ENCODE measurements at places on chromosomes 6 and 20.
A peak's percentile ranks its signal among the peaks of the same experiment; 100 is the strongest.

GRCh38 chr6:98970469-98970868 lies 22.7 kb upstream of the FBXL4 start:
- DNase-seq: no peak

- no peak for DNase-seq
These were observed 15.1 kb upstream of the TMEM217 start for GRCh38 chr6:37272834-37273566.

- no peak for DNase-seq
These were observed 52.3 kb downstream of the SLC22A3 start for GRCh38 chr6:160400446-160400845.

- DNase-seq: no peak
These were observed 79.4 kb downstream of the CHMP4B start for GRCh38 chr20:33890557-33890956.

DNA sequence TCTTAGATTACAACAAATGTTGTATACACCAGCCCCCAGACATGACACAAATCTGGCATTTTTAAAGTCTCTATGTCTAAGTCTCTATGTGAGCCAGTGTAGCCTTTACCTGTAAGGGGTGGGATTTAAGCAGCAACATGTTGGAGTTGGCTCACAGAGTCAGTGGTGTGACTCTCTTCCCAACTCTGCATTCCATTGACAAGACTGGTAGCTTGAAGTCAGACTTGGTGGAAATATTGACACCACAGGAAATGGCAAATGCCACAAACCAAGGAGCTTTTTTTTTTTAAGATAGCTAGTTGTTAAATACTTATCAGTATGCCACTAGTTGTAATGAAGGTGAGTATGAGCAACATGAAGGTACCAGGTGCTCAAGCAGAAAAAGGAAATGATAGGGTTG lies 103.1 kb upstream of the SMLR1 start:
- DNase-seq: no peak

- peak; percentile 43 for DNase-seq
These were observed 138.4 kb upstream of the TNFAIP3 start for GRCh38 chr6:137728386-137729349.

- no peak for DNase-seq
These were observed 202.3 kb downstream of the ERMARD start for GRCh38 chr6:169953686-169954085.

- no peak for DNase-seq
These were observed 98.3 kb downstream of the MACROD2 start for GRCh38 chr20:14093652-14094051.

DNA sequence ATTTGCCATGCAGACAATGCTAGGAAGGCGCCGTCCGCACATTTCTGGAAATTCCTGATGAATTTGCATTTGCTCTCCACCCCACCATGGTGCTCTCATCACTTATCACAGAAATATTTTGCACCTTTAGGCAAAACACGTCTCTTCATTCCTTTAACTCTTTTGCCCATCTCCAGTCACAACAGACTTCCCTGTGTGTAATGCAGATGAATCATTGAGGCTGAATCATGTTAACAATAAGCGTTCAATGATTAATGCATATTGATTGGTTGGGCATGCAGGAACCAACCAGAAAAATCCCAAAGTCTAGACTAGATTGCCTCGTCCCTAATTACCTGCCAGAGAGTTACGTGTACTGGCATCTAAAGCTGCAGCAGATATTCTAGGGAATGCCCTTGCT lies 80.0 kb upstream of the ATXN1 start:
- no peak for DNase-seq

DNA sequence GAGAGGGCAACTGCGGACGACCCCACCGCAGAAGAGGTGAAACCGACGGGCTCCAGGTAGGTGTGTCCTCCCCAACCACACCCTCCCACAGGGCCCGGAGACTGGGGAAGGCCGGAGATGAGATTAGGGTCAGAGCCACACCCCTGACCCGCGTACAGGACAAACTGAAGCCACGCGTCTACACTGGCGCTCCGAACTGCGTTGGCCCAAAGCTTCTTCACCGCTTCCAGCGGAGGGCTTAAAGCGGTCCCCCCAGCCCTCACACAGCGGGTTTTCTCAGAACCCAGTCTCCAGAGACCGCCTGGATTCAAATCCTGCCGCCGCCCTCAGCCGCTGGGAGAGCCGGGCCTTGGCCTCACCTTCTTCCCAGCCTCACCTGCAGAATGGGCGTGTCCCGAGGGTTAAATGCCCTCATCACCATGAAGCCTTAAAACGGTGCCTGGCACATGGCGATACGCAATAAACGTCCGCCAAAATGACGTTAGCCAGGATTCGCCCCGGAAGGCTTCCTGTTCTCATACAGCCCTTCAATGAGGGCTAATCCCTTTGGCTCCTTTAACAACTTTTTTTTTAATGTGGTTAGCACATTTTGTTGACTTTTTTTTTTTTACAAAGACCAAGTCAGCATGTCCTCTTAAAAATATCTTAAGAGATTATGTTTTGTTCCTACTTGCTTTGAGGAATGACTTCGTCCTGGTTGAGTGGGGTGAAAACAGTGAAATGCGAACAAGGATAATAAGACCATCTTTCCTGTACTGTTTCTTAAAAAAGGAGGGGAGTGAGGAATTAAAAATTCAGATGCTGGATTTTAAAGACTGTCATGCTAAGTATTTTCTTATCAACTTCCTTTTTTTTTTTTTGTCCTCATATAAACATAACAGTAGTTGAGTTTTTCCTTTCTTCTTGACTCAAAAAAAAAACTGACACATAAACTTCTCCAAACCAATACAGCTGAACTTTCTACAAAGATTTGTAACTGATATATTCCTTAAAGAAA lies 15.1 kb upstream of the ZNF217 start:
- DNase-seq: peak; percentile 46

- no peak for DNase-seq
These were observed 59.2 kb downstream of the TENT5A start for GRCh38 chr6:81693266-81693665.

DNA sequence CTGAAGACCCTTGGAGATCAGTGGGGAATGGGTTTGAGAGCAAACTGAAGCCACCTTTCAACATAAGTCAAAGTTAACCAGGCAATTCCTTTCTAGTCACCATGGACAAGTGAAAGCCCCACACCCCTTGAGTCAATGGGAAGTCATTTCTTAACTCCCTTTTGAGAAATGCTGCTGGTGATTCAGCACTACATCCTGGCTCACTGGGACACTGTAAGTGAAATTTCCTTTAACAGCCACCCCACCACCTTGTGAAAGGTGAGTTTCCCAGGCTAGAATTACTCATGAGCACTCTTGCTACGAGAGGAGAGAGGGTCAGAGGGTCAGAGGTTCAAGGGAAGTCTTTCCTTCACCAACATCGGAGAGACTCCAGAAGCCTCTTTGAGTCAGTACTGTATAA lies 93.3 kb upstream of the MARCKS start:
- DNase-seq: peak; percentile 16

DNA sequence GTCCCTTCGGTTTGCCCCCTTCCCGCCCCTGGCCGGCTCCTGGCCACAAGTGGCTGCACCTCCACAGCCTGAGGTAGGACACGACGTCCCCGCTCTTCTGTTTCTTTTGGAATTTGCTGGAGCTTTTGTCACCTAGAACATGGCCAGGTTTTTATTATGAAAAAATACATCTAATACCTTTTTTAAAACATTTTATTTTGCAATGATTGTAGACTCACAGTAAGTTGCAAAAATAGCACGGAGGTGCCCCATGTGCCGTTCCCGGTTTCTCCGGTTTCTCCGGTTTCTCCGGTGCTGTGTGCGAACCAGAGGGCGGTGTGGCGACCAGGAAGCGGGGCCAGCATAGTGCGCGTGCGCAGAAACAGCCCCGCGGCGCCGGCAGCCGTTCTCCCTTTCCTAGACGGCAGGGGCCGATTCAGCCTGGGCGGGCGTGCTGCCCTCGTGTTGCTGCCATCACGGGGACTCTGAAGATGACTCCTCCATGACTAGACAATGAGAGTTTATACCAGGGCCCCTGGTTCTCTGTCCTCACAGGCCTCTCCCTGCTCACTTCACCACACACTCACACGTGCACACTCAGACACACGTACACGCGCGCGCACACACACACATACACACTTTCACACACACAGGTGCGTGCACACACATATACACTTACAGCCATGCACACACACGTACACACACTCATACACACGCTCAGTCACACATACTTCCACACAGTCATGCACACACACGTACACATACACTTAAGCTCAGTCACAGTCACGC lies 102.1 kb downstream of the TMEM242 start:
- peak; percentile 92 for DNase-seq

DNA sequence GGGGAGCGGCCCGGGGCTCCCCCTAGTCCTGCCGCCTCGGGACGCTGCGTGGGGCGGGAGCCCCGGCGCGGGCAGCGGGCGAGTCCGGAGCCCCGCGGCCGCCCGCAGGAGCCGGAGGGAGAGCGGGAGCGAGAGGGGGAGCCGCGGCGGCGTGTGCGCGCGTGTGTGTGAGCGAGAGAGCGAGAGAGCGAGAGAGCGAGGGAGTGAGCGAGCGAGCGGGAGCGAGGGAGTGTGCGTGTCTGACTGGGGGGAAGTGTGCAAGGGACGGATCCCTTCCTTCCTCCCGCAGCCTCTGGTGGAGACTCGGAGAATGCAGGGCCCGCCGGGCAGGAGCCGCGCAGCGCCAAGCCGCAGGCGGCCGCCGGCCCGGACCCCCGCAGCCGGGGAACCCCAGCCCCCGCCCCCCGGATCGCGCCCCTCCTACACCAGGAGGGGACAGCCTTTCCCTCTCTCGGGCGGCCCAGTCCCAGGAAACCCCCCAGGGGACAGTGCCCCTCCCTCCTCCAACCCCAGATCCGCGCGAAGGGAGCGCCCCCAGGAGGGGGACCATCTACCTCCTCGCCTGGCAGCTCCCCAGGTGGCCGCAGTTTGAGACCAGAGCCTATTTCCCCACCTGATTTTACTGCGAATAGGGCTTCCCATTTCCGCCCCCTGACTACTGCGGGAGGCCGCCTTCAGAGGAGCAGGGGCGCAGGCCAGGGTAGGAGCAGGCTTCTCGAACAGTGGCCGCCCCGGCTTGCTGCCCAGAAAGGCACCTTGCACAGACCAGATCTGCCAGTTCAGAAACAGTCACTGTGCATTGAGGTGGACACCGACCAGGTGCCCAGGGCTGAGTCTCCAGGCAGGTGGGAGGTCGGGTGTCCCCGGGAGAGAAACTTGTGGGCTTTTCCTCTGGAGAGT lies at the start of gene CDH22:
Gene CDH22 (minus strand): TSS at position 241 of the 900 bp plus-strand sequence. CDS start 57,204 bp downstream, outside the sequence.
- peak; percentile 68 for DNase-seq

DNA sequence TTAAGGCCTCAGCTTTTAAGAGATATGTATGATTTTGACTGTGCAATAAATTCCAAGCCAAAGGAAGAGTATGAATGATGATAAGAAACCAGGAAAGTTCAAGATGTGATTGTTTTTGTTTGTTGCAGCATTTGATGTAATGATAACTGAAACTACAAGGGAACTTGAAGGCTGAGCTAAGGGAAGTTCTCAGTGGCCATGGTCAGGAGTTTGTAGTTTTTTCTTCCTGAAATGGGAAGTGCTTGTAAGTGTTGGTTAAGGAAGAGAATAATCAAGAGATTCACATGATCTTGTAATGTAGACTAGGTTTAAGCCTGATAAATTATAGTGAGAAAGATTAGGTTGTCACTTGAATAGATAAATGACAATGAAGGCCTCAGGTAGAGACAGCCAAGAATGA lies 53.4 kb downstream of the PTCHD4 start:
- DNase-seq: no peak

DNA sequence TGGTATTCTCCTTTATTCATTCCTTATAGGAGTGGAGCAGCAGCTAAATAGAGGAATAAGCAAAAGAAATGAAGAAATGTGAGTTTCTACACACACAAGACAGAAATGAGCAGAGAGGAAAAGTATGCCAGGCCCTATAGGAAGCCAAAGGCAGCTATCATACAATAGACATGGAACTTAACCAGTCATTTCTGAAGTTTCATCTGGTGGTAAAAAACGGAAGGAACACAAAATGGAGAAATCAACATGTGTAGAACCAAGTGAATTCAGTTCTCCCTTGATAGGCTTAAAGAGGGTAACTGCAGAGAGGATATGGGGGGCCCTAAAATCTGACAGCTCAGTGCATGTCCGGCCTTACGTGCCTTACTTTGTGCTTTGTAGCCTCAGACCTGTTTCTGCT lies 44.6 kb downstream of the TSBP1 start:
- peak; percentile 32 for DNase-seq

GRCh38 chr6:122696853-122697252 lies 82.7 kb upstream of the FABP7 start:
- no peak for DNase-seq

DNA sequence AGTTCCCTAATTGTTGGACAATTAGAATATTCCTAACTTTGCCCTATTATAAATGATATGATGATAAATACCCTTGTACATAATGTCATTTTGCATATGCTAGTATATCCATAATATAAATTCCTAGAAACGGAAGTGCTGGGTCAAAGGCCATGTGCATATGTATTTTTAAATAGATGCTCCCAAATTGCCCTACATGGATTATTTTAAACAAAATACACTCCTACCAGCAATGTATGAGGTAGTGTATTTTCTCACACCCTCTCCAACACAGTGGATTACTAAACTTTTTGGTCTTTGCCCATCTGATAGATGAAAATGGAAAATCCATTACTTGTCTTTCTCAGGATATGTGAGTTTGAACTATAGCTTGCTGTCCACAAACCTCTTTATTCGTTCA lies 385.1 kb upstream of the JARID2 start:
- DNase-seq: no peak

GRCh38 chr6:131281471-131282270 lies 146.4 kb downstream of the AKAP7 start:
- peak; percentile 51 for DNase-seq

DNA sequence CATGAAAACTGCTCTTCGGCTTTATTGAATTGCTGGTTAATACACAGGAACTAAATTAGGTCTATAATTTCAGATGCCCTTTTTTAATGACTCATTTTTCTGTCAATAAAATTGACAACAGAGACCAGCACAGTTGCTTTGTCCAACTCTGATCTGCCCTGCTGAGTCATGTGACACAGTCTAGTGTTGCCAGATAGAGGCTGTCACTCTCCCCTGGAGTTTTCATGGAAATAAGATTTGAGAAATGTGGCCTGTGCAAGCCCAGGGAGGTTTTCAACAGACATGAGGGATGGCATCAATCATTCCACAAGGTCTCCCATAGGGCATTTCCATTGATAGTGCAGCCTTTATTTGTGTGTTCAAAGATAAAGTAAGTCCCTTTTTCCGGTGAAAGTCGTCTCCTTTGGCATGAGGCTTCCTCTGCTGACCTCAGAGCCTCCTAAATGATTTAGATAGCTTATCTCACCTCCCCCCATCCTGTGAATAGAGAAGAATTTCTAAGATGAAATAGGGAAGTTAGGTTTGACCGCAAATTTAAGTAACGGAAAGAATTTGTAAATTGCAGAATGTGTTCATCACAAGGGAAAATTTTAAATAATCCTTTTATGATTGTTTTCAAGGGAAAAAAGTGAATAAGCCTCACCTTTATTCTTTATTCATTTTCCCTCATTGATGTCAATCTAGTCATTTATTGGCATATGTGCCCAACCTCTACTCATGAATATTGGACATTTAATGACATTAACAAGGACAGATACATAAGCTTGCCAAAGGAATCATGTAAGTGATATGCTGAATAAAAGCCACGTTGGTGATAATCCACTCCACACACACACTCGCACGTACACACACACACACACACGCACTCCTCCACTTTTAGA lies 277.7 kb downstream of the ADGB start:
- peak; percentile 96 for DNase-seq

- DNase-seq: no peak
These were observed 112.0 kb upstream of the CDYL start for GRCh38 chr6:4664117-4664626.
